Glomerular endothelial cell (primary cell): ENCODE measurements at places on chromosomes 2 and 18. TPM values are rescaled to one million over a fixed set of nuclear protein-coding genes. Genes with fewer than 3 reads are reported as not detected.

The C2orf78 gene
- total RNA-seq, result not detected in 2 replicates

DNA sequence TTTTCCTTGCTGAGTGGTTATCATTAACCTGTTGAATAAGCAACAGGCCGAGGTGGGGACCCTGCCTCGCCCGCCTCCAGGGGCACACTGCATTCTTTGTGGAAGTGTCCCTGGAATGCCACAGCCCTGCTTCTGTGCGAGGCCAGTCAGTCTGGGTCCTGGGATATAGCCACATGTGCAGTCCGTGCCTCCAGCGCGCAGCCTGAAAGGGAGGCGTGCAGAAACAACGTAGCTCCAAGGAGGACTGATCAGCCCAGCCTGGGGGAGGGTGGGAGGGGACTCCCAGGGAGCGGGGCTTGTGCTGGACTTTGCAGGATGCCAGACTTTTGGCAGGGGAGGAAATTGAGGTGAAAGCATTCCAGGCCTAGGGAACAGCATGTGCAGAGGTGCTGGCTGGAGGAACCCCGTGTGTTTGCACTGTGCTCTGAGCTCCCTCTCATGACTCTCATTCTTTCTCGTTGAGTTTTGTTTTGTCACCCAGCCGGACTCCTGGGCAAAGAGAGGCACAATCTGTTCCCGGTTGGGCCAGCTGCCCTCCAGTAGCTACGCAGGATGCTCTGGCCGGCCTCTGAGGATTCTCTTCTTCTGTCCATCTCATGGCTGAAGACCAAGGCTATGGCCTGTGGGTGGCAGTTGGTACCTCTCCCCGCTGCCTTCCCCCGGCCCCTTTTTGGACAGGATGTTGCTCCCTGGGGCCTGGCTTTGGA, 39.7 kb downstream of the HPCAL1 start:
- DNase-seq, result no peak

DNA sequence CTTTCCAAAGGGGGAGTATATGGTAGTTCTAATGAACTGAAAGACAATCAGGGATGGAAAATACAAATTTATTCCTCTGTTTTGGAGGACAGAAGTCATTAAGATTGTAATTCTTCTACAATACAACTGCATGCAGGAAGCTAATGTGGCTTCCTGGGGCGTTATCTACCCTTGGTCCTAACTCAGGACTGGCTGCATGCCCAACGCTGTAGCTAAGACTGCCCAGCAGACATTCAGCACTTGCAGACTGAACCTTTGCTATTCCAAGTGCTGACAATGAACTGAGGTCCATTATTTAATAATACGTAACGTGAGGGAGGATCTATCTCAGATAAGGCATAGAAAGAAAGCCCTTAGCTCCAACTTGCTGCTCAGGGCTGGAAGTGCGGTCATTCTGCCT, 53.2 kb downstream of the ZAP70 start:
- no peak for DNase-seq

The C2orf80 gene
- total RNA-seq, result not detected in 2 replicates

GRCh38 chr2:134736167-134736880, 17.5 kb upstream of the TMEM163 start:
- peak; percentile 78 for DNase-seq

DNA sequence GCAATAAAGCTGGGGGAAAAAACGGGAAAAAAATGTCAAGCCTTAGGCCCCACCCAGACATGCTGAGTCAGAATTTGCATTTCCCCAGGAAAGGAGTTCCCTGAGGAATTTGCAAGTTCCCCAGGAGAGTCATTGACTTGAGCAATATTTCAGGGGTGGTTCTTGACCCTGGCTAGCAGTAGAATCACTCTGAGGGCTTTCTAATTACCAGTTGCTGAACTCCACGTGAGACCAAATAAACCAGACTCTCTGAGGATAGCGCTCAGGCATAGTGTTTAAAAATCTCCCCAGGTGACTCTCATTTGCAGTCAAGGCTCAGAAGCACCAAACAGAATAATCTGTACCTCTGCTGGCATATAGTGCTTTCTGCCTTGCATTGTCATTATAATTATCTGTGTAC, 48.7 kb downstream of the C1QL2 start:
- no peak for DNase-seq

The CD8A gene
- total RNA-seq, result not detected in 2 replicates

DNA sequence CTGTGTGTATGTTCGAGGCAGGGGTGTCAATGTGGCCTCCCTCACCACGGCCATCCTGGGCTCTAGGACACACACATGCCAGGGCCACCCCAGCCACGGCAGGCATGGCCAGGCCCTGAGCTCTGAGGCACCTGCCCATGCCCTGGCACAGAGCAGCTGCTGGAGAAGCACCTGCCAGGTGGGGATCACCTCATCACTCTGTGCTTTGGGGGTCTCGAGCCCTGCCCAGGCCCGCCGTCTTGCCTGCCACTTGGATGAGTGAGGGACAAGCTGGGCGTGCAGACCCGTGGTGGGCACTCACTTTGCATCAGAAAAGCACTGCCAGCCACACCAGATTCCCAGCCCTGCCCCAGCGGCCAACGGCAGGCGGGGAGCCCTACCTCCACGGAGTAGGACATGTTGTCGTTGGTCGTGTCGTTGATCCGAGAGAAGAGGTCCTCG, 33.1 kb downstream of the KIF1A start:
- no peak for DNase-seq

GRCh38 chr2:227228061-227228667, 63.7 kb downstream of the COL4A3 start:
- no peak for DNase-seq

DNA sequence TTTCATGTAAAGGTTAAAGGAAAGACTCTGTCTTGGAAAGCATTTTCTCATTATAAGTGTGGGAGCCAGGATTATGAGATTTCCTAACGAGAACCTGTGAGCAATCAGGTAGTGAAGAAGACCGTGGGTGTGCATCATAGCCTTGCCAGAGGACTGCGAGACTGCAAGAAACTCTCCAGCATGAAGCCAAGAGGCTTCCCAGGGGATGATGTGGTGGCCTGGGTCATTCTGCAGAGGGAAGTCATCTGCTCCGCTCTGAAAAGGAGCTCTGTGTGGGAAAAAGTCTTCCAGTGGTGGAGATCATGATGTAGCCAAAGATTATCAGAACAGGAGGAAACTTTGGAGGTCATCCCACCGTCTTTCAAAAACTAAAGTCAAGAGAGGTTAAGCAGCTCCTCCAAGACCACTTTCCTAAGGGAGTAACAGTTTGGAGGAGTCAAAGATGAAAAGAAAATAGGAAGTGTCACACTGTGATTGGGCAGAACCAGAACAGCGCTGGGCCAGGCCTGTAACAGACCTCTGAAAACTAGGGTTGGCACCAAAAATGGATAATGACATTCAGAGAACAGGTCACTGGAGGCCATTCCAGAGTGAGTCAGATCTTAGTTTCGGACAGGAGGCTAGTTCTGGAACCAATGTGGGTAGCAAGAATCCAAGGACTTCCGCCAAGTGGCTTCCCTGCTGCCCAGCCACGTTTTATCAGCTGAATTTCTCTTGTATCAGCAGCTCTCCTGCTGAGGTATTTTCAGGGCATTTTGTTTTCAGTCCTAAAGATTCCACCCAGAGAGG, 113.0 kb downstream of the LRATD1 start:
- no peak for DNase-seq

The CCDC68 gene
- 0.97 and 3.2 TPM in 2 replicates for total RNA-seq

The FZD7 gene
- total RNA-seq, result 9.2 and 10.5 TPM in 2 replicates
